ENCODE measurements at places on chromosomes 3 and 15.

DNA sequence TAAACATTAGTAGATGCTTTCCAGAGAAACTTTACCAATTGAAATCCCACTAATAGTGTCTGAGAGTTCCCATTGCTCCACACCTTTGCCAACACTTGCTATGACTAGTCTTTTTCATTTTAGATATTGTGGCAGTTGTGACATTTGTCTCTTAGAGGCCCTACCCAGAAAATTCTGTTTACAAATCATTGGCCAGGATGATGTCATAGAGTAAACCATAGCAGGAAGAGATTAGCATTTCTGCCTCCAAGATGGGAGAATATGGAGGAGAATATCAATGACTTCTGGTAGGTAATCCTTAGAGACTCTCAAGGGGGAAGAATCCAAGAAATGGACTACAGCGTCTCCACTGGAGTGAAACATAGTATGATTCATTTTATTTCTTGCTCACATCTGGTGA, 291.0 kb upstream of the CNTN3 start:
- H3K27ac ChIP-seq, result no peak overlapping the region
- no peaks in the 10 kb centered on the region for H3K4me1 ChIP-seq
- no peaks in the 10 kb centered on the region for H3K36me3 ChIP-seq

DNA sequence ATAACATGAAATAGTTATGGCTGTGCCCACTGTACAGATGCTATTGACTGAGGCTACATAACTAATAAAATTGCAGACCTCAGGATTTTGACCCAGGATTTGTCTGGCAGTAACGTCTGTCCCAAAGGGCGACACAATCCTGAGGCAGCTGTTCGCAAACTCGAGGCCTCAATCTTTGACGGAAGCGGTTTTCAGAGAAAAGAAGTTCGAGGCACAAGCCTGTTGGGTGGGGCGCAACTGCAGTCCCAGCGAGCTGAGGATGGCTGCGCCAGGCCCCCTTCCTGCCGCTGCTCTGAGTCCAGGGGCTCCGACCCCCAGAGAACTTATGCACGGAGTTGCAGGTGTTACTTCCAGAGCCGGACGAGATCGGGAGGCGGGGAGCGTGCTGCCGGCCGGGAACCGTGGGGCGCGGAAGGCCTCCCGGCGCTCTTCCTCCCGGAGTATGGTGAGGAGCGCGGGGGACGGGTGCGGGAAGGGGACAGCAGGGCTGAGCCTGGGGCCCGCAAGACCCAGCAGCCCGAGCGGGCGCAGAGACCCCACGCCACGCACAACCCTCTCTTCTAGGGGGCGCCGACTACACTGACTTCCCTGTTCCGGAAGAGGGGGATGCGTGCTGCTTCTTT, at the start of gene PARP15:
Gene PARP15, plus strand, starts transcription at position 242 of the 623 bp plus-strand sequence. Its CDS starts 18 bp downstream, at position 260.
- H3K4me3 ChIP-seq, result peak within 1 kb of the TSS; percentile 99
- no peaks in the 10 kb centered on the region for H3K27me3 ChIP-seq
- H3K36me3 ChIP-seq, result peaks cover 28% of the 10 kb centered on the region
- peak within 1 kb of the TSS; percentile 98 for H3K27ac ChIP-seq
- peak; percentile 49 for DNase-seq
- H3K4me1 ChIP-seq, result peaks cover 67% of the 10 kb centered on the region

- DNase-seq, result no peak
- no peaks in the 10 kb centered on the region for H3K27me3 ChIP-seq
- no peak overlapping the region for H3K27ac ChIP-seq
- peaks cover 17% of the 10 kb centered on the region for H3K4me1 ChIP-seq
- H3K36me3 ChIP-seq, result peaks cover 25% of the 10 kb centered on the region
These were observed 80.8 kb downstream of the SLC49A4 start for GRCh38 chr3:122875547-122876127.

- no peak overlapping the region for H3K27ac ChIP-seq
- H3K4me3 ChIP-seq, result no peak overlapping the region
- no peaks in the 10 kb centered on the region for H3K36me3 ChIP-seq
- H3K27me3 ChIP-seq, result peaks cover 2% of the 10 kb centered on the region
- no peaks in the 10 kb centered on the region for H3K4me1 ChIP-seq
- no peak for DNase-seq
These were observed 15.6 kb downstream of the SEMA3F start for GRCh38 chr3:50170689-50171088.

DNA sequence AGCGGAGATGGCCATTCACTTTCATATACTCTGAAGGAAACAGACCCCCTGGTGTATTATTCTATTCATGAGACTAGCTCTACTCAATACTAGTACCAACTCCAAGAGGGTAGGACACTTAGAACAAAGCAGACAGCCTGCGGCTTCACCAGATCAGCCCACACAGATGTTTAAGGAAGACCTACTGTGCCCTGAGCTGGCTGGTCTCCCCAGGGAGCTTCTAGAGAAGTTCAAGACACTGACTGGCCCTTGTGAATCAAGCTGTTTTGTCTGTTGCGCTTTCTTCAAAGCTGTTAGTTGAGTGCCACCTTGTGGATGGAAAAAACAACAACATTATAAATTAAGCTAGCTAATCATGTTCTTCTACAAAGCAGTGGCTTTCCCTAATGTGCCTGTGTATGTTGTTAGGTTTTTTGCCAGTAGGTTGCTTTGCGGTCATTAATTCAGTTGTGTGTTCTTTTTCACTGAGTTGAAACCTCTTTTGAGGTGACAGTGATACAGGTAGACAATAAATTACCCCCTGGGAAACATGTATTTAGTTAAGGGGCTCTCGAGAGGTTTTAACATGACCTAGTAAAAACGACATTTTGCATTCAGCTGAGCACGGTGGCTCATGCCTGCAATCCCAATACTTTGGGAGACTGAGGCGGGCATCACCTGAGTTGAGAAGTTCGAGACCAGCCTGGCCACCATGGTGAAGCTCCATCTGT, 64.2 kb upstream of the MYZAP start:
- no peak overlapping the region for H3K27ac ChIP-seq
- no peaks in the 10 kb centered on the region for H3K36me3 ChIP-seq
- H3K27me3 ChIP-seq, result peaks cover 9% of the 10 kb centered on the region
- no peaks in the 10 kb centered on the region for H3K4me1 ChIP-seq
- DNase-seq, result peak; percentile 21

DNA sequence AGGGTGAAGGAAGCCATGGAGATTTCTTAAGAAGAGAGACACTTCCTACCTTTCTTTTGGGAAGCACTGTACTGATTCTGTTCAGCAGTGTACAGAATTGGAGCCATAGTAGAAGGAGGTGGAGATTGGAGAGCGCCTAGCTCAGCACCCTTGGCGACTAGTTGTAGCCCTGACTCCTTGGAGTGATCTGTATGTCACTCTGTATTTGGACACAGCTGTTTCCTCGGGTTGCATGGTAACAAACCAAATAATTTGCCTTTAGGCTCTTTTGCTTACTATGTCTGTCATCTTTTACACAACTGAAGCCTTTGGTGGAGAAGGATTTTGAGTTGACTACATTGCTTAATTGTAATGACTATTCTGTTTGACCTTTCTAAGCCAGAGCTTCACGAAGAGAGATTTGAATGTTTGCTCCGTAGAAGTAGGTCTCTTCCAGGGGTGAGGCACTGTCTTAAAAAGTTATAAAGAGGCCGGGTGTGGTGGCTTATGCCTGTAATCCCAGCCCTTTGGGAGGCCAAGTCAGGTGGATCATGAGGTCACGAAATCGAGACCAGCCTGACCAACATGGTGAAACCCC, 77.1 kb downstream of the AKAP13 start:
- no peak for DNase-seq
- H3K27me3 ChIP-seq, result no peaks in the 10 kb centered on the region
- H3K4me3 ChIP-seq, result no peak overlapping the region
- no peaks in the 10 kb centered on the region for H3K36me3 ChIP-seq

- H3K27me3 ChIP-seq, result peaks cover 6% of the 10 kb centered on the region
- H3K4me1 ChIP-seq, result no peaks in the 10 kb centered on the region
- DNase-seq, result no peak
- H3K27ac ChIP-seq, result no peak overlapping the region
These were observed 74.6 kb upstream of the ADPGK start for GRCh38 chr15:72858205-72858604.

- no peak overlapping the region for H3K27ac ChIP-seq
- H3K27me3 ChIP-seq, result no peaks in the 10 kb centered on the region
- no peaks in the 10 kb centered on the region for H3K36me3 ChIP-seq
- H3K4me1 ChIP-seq, result no peaks in the 10 kb centered on the region
- DNase-seq, result no peak
These were observed 138.3 kb downstream of the CMSS1 start for GRCh38 chr3:99955773-99956562.

DNA sequence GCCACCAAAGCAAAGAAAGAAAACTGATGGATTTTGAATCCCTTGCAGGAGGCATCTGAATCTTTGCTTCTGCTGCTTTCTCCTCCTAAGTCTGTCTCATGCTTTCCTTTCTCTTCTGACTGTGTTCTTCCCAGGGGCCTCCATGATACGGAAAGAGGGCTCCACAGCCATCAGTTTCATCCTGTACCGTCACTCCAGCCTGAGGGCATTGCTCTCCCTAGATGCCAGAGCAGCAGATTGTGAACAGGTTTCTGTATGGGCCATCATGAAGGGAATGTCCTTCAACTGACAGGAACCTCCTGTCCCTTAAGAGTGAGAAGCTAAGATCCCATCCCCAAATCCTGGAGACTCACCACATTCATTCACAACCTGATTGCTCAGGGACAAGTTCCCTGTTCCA, 59.2 kb downstream of the KBTBD12 start:
- no peak for DNase-seq
- H3K27ac ChIP-seq, result no peak overlapping the region
- no peaks in the 10 kb centered on the region for H3K4me1 ChIP-seq
- H3K27me3 ChIP-seq, result no peaks in the 10 kb centered on the region
- H3K36me3 ChIP-seq, result no peaks in the 10 kb centered on the region
- H3K4me3 ChIP-seq, result no peak overlapping the region

GRCh38 chr15:56969265-56969895, 50.9 kb downstream of the TCF12 start:
- DNase-seq, result no peak
- no peaks in the 10 kb centered on the region for H3K36me3 ChIP-seq
- no peak overlapping the region for H3K27ac ChIP-seq
- no peak overlapping the region for H3K4me3 ChIP-seq

DNA sequence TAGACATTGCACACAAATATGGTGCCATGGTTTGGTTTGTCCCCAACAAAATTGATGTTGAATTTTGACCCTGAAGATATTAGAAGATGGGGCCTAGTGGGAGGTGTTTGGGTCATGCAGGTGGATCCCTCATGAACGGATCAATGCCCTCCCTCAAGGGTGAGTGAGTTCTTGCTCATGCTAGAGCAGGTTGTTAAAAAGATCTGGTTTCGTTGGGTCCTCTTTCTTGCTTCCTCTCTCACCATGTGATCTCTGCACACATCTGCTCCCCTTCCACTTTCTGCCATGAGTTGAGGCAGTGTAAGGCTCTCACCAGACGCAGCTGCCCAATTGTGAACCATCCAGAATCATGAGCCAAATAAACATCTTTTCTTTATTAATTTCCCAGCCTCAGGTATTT, 87.8 kb upstream of the MDFIC2 start:
- no peak for DNase-seq
- H3K36me3 ChIP-seq, result no peaks in the 10 kb centered on the region
- H3K4me3 ChIP-seq, result no peak overlapping the region

DNA sequence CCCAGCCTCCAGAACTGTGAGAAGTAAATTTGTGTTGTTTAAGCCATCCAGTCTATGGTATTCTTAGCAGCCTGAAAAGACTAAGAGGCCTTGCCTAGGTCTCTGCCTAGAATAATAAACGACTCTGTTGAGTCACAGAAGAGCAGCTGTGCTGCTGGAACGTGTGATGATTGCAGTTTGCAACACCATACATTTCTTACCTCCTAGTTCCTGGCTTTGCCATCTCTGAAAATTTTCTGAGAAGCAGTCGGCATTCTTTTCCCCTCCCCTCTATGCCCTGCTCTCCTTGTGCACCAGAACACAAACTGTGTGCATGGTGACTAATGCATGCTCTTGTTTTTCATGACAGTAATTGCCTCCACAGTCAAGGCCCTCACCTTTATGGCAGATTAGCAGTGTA, 301.3 kb downstream of the IL20RB start:
- H3K4me3 ChIP-seq, result no peak overlapping the region
- no peaks in the 10 kb centered on the region for H3K4me1 ChIP-seq
- no peak for DNase-seq
- no peaks in the 10 kb centered on the region for H3K36me3 ChIP-seq

DNA sequence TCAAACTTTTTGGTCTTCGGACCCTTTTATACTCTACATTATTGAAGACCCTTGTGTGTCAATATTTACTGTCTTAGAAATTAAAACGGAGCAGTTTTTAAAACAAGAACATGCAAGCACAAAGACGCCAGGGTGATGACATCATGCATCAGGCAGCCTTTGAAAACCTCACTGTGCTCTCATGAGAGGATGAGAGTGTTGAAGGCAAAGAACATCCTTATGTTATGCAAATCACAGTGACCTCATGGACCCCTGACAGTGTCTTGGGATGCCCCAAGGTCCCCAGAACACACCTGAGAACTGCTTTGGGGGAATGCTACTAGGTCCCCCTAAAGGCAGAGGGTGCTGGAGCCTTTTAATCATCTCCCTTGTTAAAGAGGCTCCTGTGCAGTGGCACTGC, 51.6 kb downstream of the CHDH start:
- peaks cover 4% of the 10 kb centered on the region for H3K27me3 ChIP-seq
- no peak for DNase-seq
- H3K4me3 ChIP-seq, result no peak overlapping the region
- H3K36me3 ChIP-seq, result no peaks in the 10 kb centered on the region

DNA sequence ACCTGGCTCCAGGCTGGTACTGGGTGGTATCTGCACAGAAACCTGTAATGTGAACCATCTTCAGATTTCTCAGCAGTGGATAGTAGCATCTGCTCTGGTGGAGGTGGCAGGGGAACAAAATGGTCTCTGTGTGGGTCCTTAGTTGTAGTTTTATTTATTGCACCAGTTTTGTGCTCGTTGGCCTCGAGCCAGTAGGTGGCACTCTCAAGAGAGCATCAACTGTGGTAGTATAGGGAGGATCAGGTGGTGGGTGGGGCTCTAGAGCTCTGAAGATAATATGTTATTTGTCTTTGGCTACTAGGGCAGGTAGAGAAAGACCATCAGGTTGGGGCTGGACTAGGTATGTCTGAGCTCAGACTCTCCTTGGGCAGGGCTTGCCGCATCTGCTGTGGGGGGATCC, 254.0 kb upstream of the GPR149 start:
- no peaks in the 10 kb centered on the region for H3K4me1 ChIP-seq
- H3K27ac ChIP-seq, result no peak overlapping the region
- H3K4me3 ChIP-seq, result no peak overlapping the region
- no peaks in the 10 kb centered on the region for H3K27me3 ChIP-seq

- H3K27ac ChIP-seq, result no peak overlapping the region
- no peak for DNase-seq
- H3K4me1 ChIP-seq, result no peaks in the 10 kb centered on the region
These were observed 26.9 kb downstream of the CYP19A1 start for GRCh38 chr15:51311510-51311909.

GRCh38 chr3:52851348-52851747, 16.5 kb upstream of the MUSTN1 start:
- H3K36me3 ChIP-seq, result peaks cover 7% of the 10 kb centered on the region
- H3K4me1 ChIP-seq, result no peaks in the 10 kb centered on the region
- H3K27ac ChIP-seq, result no peak overlapping the region
- H3K4me3 ChIP-seq, result no peak overlapping the region
- DNase-seq, result no peak
- H3K27me3 ChIP-seq, result no peaks in the 10 kb centered on the region

- H3K4me1 ChIP-seq, result no peaks in the 10 kb centered on the region
- no peak overlapping the region for H3K4me3 ChIP-seq
- H3K36me3 ChIP-seq, result no peaks in the 10 kb centered on the region
- no peak for DNase-seq
- H3K27me3 ChIP-seq, result no peaks in the 10 kb centered on the region
These were observed 44.9 kb upstream of the B3GALNT1 start for GRCh38 chr3:161150001-161150525.
